Stimulated activated CD4-positive, alpha-beta T cell treated with anti-CD3 and anti-CD28 coated beads, Interleukin-1b, Interleukin-23, amount 100 ng/mL, for 48 hours (primary cell): ENCODE measurements at places on chromosomes 11 and 22.

DNA sequence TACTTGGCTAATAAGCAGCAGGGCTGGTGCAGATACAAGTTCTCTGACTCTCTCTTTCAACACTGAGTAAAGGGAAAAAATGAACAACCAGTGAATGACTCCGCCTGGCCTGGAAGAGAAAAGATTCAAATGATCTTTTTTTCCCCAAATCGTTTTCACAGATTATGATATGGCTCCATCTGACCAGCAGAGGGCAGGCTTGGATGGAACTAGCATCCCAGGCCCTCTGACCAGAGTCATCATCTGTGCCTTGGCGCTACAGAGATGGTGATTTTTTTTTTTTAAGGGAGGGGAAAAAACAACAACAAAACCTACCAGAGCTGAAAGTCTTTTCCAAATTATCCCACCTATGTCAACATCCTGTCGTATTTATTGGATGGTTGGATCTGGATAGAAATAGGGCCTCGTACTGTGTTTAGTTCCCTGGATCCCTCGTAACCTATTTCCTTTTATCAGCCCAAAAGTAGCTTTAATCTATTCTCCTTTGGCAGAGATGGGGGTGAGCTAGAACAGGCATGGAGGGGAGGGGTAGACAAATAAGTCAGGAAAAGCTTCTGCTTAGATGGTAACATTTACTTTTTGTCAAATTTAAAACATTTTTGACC lies 69.7 kb downstream of the PRSS23 start:
- peak; percentile 52 for DNase-seq

- no peak for DNase-seq
Observed at GRCh38 chr22:47566491-47566890, 804.0 kb downstream of the TBC1D22A start.

GRCh38 chr11:72972496-72973128 lies 158.4 kb downstream of the ATG16L2 start:
- DNase-seq, result no peak

GRCh38 chr11:60377401-60378136 lies 763 bp upstream of the MS4A7 start:
- DNase-seq, result no peak

DNA sequence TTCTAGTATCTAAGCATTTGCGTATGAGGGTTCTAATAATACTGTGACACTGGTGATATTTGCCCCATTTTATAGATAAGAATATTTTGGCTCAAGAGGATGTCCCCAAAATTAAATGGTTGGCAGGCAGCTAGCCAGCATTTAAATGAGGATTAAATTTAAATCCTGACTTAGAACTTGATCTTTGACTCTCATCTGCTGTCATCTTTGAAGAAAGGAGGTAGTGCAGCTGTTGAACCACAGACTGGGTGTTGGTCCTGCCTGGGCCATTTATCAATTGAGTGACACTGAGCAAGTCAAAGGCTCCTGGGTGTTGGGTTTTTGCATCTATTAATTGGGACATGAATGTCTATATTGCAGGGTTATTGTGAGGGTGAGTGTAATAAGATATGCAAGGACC lies 112.3 kb downstream of the INSC start:
- DNase-seq, result no peak

DNA sequence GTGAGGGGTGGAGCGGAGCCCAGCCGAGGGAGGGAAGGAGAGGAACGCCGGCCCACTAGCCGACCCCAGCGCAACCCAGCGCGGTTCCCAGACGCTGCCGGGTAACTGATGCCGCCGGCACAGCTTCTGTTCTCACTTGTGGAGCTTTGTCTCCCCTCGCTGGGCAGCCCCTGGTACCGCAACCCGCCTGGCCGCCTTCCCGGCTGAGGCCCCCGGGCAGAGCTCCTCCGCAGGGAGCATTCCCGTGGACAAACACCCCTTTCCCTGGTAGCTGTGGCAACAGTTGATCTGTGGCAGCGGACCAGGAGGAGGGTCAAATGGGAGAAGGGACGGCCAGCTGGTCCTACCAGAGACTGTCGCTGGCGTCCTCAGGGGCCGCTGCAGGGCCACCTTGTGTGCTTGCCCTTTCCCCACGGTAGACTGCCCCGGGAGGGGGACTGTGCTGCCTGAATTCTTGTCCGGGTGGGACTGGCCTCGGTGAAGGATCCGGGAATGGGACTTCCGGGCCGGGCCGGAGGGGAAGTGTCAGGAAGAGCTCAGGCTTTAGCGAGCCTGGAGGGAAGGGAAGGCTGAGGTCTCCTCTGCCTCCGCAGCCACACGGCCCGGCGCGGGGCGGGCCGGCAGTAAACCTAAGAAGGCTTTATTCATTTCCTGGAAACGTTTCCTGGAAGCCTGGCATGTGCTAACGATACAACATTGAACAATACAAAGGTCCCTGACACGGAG lies 468.0 kb downstream of the OPCML start:
- DNase-seq, result no peak

- DNase-seq, result no peak
Observed at GRCh38 chr11:43557553-43558110, 122.9 kb upstream of the HSD17B12 start.

DNA sequence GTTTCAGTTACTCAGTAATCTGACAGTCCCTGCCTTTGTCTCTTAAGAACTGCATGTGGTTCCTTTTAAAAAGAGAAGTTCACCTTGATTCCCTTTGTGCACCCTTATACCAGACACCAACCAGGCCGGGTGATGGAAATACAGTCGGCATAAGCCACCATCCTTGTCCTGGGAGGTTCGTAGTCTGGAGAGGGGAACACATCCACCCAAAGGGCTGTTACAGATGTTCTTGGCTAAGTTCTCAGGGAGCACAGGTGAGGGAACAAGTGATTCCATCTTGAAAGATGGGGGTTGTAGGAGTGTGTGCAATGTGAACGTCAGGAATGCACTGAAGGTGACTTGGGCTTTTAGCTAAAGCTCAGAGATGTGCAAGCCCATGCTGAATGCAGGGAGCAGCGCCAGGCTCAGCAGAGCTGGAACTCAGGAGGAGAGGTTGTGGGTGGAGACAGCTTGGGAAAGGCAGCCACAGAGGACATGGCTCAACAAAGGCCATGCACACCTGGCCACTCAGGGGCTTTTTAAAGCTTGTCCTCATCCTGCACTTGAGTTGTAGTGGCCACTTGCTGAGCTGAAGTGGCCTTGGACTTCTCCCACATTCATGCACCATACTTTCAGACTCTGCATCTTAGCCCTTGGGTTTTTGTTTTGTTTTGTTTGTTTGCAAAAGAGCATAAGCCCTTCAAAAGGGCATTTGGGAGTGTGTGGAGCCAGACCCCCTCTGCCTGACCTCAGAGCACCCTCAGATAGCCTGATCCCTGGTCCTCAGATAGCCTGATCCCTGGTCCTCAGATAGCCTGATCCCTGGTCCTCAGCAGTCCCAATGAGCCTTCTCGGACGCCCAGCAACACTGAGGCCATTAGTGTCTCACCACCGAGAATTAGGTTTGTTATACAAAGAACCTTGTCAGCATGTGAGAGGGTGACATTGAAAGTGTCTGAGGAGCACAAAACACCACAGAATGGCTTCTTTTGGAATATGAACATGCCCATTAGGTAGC lies 12.7 kb upstream of the TMA7B start:
- DNase-seq, result no peak

- no peak for DNase-seq
Observed at GRCh38 chr11:95727620-95728019, 62.0 kb downstream of the FAM76B start.

DNA sequence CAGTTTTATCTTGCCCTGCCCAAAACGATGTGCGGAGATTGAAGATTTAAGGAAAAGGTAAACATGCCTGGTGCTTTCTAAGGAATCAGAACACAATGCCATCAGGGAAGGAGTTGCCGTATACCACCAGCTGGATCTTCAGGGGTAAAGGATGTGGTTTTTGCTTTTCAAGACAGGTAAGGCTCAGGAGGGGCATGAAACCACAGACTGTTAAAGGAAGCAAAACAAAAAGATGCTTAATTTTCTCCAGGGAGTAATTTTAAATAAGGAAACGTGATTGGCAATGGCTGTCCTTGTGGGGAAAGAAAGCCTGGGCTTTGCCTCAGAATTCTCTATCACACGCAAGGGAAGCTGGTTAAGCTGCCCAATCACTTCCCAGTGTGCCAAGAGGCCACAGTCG lies 655.6 kb downstream of the OPCML start:
- DNase-seq, result no peak

- DNase-seq, result no peak
Observed at GRCh38 chr11:46480909-46481308, 89.3 kb upstream of the CHRM4 start.

DNA sequence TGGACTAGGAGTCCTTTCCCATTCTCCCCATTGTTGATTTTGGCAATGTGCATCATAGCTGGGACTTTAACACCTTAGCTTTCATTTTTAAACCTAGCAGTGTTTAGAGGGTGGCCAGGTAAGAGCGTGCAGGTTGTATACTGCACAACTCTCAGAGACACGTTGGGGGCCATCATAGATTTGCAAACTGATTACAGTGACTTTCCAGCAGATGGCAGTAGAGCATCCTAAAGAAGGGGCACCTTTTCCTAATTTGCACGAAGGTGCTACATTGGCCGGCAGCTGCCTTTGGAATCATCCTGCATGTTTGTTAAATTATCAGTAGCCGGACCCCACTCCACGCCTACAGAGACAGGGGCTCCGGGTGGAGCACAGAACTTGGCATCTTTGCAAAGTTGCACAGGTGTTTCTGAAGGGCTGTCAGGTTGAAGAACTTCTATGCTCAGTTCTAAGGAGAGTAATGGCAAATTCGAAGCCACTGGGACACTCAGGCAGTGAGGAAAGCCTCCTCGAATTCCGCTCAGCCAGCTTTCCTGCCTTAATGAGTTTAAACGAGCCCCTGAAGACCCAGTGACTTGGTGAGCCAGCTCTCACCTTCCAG lies 7.7 kb downstream of the LHFPL7 start:
- DNase-seq, result no peak

GRCh38 chr22:48786679-48786996 lies 1041.0 kb downstream of the BRD1 start:
- DNase-seq, result no peak

DNA sequence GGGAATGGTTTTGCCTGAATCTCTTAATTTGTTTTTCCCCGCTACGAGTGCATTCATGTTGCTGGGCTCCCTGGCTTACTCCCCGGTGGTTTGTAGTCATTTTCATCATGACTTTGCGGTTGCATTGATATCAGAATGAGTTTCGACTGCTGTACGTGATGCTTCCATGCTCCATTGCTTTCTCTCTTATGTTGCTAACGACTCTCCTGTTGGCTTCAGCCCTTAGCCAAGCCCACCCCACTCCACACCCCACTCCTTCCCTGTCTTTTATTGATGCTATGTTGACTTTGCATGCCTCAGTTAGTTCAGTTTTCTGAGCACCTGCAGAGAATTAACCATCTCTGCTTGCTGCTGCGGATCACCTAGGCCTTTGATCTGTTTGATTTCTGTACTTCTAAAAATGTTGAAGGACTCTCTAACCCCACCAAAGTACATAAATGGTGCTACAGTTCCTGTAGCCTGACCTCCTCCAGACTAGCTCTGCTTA lies 65.3 kb downstream of the ARFGAP2 start:
- no peak for DNase-seq

- no peak for DNase-seq
Observed at GRCh38 chr11:113668255-113668654, 37.9 kb downstream of the TMPRSS5 start.

DNA sequence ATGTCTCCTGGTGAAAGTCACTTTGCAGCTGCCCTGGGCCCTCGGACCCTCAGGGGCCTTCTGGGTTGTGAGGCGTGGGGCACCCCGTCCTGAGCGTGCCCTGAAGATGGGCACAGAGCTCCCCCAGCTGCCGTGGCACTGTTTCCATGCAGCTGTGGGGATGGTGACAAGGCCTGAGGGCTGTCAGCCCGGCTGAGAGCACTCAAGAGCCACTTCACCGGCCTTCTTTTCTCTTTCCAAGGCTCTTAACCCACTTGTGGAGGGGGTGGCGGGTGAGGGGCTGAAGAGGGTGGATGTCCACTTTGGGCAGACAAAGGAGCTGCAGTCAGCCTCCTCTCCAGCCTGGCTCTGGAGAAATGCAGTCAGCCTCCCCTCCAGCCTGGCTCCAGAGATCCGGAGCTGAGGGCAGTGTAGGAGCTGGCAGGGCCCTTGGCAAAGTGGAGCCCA lies 239.5 kb downstream of the ST3GAL4 start:
- DNase-seq, result no peak

GRCh38 chr11:103662880-103663279 lies 373.6 kb upstream of the DDI1 start:
- no peak for DNase-seq

DNA sequence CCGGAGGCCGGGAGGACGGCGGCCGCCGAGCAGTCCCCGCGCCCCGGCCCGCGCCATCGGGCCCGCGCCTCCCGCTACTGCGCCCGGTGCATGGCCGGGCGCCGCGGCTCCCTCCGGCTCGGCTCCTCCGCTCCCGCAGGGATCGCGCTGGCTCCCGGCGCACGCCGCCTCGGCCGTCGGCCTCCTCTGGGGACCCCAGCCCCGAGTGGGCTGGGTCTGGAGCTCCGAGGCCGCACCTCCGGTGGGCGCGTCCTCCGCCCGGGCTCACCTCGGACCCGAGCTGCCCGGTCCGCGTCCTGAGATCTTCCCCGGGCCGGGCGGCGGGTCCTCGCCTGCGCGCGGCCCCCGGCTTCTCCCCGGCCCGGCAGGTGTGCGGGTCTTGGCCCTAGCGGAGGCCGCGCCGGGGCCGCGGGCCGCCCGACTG lies 251 bp downstream of the SHISA8 start:
- DNase-seq, result no peak

- DNase-seq, result no peak
Observed at GRCh38 chr11:60891103-60891741, 15.2 kb downstream of the PRPF19 start.

- DNase-seq, result no peak
Observed at GRCh38 chr11:125982348-125982730, 36.5 kb downstream of the VSIG10L2 start.

GRCh38 chr11:62844154-62844553 lies 4.8 kb upstream of the WDR74 start:
- no peak for DNase-seq

GRCh38 chr11:57349491-57350274 lies 11.5 kb downstream of the P2RX3 start:
- DNase-seq, result peak; percentile 48

- no peak for DNase-seq
Observed at GRCh38 chr11:129141748-129142523, 50.2 kb downstream of the ARHGAP32 start.

DNA sequence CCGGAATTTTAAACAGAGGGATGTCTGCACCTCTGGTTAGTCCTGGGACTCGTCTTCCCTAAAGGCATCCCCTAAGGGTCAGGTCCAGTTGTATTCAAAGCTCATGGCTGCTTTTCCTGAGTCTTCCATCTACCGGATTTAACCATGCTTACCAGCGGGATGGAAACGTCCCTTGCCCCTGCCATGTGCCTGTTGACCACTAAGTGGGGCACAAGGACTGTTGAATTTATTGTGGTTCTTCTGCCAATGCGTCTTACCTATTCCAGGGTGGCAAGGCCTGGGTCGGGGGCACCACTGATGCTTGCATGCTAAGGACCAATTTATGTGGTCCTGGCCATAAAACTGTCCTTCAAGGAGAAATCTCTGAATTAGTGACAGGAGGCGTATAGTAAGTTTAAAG lies 25.6 kb downstream of the ANKRD42 start:
- no peak for DNase-seq

DNA sequence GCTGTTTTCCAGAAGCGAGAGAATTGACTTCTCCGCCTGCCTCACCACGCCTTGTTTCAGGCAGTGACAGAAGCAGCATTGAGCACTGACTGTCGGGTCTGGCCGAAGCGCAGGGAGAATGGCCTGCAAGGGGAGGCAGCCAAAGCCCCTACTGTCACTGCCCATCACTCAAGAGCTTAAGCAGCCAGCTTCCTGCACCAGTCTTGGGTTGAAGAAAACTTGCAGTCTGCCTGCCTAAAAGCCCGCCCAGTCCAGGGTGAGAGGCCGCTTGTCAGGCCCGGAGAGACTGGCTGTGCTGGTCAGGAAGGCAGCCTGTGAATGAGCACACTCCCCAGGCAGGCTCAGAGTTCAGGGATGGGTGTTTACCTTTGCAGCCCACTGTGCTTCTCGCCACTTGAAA lies 108.3 kb downstream of the PKNOX2 start:
- no peak for DNase-seq
